ENCODE measurements at places on chromosomes 16 and 17.

GRCh38 chr16:12348733-12349704 lies 372.5 kb downstream of the SNX29 start:
- no peak for ATAC-seq

DNA sequence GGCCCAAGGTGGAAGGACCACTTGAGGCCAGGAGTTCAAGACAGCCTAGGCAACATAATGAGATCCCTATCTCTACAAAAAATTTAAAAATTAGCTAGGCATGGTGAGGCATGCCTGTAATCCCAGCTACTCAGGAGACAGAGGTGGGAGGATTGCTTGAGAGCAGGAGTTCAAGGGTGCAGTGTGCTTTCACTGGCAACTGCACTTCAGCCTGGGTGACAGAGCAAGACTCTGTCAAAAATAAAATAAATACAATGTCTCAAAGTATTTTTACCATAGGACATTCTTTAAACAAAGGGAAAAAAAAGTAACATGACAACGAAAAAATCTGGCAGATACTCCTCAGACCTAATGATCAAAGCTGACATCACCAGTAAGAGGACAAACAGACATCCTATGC lies 72.6 kb downstream of the FBXL20 start:
- no peak for ATAC-seq

DNA sequence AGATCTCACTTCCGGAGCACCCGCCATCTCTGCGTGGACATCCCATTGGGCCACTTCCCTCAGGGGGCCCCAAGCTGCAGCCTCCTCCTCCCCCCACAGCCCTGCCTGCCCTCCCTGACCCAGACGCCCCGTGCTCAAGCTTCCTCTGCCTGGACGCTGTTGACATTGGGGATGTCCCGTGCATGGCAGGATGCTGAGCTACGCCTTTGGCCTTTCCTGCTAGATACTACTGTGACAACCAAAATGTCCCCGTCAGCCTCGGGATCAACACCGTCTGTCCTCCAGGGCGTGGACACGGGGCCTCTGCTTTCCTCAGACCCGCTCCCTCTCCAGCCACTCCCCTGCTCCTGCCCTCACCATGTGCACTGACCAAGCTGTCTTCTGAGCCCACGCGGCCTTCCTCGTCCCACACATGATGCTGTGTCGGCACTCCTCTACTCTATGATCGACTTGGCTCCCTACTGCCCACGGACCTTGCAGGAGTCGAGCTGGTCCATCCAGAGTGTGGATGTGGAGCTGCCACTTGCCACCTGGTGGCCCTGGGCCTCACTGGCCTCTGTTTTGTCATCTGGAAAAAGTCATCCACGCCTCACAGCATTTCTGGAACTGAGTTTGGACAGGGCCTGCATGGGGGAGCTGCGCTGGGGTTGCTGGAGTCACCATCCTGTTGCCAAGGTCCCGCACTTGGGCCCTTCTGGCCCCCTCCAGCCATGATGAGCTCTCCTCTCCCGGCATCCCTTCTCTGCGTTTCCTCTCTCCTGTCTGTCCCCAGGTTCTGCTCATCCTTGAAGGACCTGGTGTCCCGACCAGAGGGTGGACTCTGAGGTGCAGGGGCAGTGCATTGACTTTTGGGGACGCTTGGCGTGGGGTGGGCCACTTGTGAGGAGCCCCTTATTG lies 221.7 kb upstream of the CIBAR2 start:
- no peak for ATAC-seq

DNA sequence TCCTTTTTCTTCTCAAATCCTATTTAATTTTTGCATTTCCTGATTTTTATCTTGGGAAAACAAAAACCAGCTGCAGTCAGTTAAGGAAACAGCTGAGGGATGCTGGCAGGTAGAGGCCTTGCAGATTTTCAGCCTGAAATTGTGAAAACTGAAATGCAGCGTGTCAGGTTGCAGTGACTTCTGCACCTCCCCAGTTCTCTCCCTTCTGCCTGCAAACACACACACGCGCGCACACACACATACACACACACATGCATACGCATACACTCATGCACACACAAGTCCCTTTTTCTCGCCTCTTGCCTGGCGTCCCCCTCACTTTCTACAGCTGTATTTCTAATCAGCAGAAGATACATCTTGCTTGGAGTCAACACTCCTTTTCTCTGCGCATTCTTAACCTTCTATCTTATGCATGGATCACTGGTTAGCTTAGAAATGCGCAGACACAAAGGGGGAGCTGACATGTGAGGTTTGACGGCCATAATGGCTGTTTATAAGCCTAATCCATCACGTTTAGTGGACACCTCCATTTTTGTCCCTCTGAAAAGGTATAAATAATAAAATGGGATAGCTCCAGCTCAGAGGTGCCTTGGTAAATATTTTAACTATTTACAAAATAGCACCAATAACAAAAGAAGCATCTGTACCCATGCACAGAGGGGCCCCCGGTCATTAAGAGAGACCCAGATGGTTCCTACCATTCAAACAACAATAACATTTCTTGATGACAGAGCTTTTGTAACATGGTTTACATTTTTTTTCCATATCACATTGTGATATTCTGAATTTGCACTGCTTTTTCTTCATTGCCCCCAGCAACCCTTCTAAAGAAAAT lies 392.1 kb upstream of the SALL1 start:
- no peak for ATAC-seq

GRCh38 chr16:90078579-90078895 lies 1.4 kb upstream of the PRDM7 start:
- ATAC-seq = no peak

DNA sequence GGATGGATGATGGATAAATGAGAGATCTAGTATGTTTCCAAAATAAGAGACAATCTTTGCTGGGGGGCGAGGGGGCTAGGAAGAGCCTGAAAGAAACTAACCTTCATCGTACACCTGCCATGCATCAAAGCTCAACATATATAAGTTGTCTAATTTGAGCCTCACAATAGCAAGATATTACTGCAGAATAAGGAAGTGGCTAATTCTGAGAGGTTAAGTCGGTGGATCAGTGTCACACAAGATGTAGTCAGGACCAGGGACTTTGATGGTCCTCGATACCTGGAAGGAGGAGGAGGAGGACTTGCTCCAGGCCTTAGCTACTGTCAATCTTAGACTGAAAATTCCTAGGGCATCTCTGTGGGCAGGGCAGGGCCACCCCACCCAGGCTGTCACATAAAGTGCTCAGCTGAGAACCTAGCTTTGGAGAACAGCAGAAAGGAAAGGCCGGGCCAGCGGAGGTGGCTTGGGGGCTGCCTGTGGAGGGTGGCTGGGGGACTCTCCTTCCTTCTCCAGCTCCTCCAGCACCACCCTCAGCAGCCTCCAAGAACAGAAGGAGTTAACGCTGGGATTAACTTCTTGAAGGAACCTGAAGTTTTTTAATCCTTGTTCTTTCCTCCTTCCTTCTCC lies 460 bp upstream of the SLC13A2 start:
- no peak for ATAC-seq

GRCh38 chr17:68507576-68507975 lies 4.7 kb upstream of the PRKAR1A start:
- ATAC-seq = no peak

GRCh38 chr16:52871481-52871880 lies 181.2 kb downstream of the CHD9NB start:
- ATAC-seq = no peak

GRCh38 chr16:85958731-85959130 lies 59.8 kb downstream of the IRF8 start:
- ATAC-seq = no peak

GRCh38 chr16:69328854-69329316 lies 1.5 kb downstream of the PDF start:
- ATAC-seq = peak; percentile 0

- no peak for ATAC-seq
Measured at GRCh38 chr17:3549610-3550162, 7.9 kb downstream of the TRPV3 start.

DNA sequence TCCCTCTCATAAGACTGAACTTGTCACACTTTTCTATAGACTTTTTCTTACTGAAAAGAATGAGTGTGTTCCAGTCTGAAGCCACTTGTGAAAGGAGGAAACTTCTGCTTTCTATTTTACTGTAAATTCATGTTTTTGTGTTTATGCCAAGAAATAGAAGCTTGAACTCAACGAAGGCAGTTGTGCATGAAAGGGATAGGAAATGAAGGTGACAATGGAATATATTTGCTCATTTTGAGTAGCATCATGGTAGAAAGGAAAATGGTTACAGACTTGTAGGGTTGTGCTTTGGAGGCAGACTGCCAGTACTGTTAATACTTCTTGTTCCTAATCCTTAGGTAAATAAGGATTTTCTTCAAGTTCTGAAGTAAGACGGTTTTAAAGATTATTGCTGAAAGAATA lies 8.1 kb downstream of the CLTC start:
- ATAC-seq = no peak

DNA sequence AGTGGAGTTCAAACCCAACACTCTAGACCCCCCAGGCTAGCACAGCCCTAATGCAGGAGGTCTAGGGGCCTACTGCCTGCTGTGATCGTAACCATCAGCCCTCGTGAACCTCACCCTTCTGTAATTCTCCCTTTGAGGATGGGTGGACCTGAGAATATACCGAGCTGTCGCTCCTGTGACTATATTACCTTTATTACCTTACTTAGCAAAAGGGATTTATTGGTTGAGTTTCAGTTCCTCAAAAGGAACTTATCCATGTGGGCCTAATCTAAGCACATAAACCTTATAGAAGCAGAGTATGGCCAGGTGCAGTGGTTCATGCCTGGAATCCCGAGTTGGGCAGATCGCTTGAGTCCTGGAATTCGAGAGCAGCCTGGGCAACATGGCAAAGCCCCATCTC lies 19.2 kb upstream of the EMP2 start:
- no peak for ATAC-seq

Data from SK-N-SH treated with all-trans-retinoic acid at 6 μM for 48 hours (cell line).